Vein endothelial cell (primary cell): ENCODE measurements at places on chromosomes 12 and 14. TPM values are rescaled to one million over a fixed set of nuclear protein-coding genes. Genes with fewer than 3 reads are reported as not detected.

The TOMM20L gene
- total RNA-seq, result 0.65 TPM in 1 of 2 replicates, not detected in the other

The ANG gene
- total RNA-seq, result 3.8 and 7.8 TPM in 2 replicates

The HOTAIR gene
- under 0.01 TPM in 1 of 2 replicates, not detected in the other for total RNA-seq

The PMEL gene
- total RNA-seq, result 1.3 and 2.1 TPM in 2 replicates

The OTOGL gene
- total RNA-seq, result 0.98 and 1.5 TPM in 2 replicates

The GRIP1 gene
- total RNA-seq, result under 0.01 and 0.10 TPM in 2 replicates

The GLTP gene
- 65.0 and 66.7 TPM in 2 replicates for total RNA-seq
